ENCODE measurements at places on chromosomes 6 and 20.
A peak's percentile ranks its signal among the peaks of the same experiment; 100 is the strongest.

GRCh38 chr6:71446470-71446869 is 157.9 kb downstream of the OGFRL1 start:
- no peak for DNase-seq

- DNase-seq = no peak
These were observed 18.4 kb upstream of the SPAG4 start for GRCh38 chr20:35597186-35597585.

DNA sequence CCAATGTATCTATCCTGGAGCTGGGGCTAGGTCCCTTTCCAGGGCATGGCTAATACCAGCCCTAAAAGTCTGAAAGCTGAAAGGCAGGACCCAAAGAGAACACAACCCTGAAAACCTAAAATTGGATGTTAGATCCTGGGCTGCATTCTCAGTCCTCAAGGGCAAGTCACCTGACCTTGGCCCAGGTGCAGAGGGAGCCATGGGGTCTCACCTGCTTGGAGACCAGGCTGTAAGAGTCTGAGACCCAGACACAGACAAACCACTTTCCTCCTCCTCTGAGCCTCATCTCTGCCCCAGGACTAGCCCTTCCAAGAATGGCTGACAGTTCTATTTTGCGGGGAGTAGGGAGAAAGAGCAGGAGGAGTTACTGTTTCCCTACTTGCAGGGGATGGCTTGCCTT is 60.0 kb downstream of the EFCAB8 start:
- DNase-seq = no peak

- DNase-seq = no peak
These were observed 73.4 kb downstream of the ZBTB2 start for GRCh38 chr6:151317995-151318365.

DNA sequence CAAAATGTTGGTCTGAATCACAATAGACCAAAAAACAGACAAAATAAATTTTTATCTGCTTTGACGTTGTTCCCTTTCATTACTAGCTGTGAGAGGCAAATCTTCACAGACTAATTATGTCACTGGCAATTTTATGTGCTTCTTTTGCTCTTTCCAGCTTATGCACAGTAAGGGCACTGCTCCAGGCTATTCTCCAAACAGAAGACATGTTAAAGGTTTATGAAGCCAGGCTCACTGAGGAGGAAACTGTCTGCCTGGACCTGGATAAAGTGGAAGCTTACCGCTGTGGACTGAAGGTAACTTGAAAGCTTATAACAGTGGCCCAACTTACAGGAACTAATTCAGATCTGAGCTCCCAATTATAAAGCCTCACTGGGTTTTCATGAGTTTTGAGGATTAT is 15.5 kb upstream of the SNRNP48 start:
- no peak for DNase-seq

GRCh38 chr6:158211273-158212055 is 43.3 kb downstream of the GTF2H5 start:
- DNase-seq = no peak

DNA sequence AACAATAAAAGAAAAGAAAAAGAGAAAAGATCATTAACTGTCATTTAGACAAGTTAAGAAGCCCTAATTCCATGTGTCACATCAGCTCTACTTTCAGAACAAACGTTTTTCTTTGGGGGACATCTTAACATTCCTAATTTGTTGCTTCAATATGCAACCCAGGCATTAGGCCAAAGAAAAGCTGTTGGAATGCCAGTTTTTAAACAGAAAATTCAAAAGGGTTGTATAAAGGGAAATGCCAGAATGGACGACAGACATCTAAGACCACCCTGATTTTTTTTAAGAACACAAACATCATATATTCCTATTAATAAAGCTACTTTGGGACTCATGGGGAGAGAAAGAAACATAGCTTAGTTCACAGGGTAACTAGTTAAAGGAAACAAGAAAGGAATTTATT is 315.0 kb downstream of the GMDS start:
- DNase-seq = no peak

GRCh38 chr20:60631585-60632287 is 620.3 kb upstream of the CDH4 start:
- DNase-seq = no peak

GRCh38 chr6:156791320-156791850 is 14.2 kb downstream of the ARID1B start:
- DNase-seq = peak; percentile 78

GRCh38 chr20:11719153-11719552 is 198.5 kb upstream of the BTBD3 start:
- DNase-seq = no peak

- DNase-seq = peak; percentile 68
These were observed 34.9 kb downstream of the RNF24 start for GRCh38 chr20:3980260-3981131.

- peak; percentile 29 for DNase-seq
These were observed 7.3 kb upstream of the YTHDF1 start for GRCh38 chr20:63223121-63223825.

GRCh38 chr6:142771162-142771561 is 173.8 kb downstream of the HIVEP2 start:
- no peak for DNase-seq

- no peak for DNase-seq
These were observed 42.6 kb downstream of the TBC1D7 start for GRCh38 chr6:13285705-13286104.

DNA sequence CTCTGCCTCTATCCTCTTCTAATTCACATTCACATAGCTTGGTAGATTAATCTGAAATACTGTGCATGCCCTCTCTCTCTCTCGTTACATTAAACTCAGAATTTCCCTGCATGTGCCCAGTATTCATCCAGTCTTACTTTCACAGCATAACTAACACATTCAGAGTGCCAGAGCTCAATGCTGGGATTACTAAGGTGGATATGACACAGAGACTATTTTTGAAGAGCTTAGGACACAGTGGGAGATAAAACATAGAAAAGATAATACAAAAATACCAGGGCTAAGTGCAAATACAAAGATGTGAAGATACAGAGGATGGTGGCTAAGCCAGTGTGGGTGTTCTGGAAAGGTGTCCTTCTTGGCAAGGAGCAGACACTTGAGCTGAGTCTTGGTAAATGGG is 6.3 kb downstream of the SYNE1 start:
- no peak for DNase-seq

- DNase-seq = no peak
These were observed 40.6 kb downstream of the BPIFB4 start for GRCh38 chr20:33119725-33120720.

GRCh38 chr6:113127786-113128419 is 729.2 kb upstream of the MARCKS start:
- DNase-seq = no peak

- DNase-seq = no peak
These were observed 65.5 kb upstream of the GCM1 start for GRCh38 chr6:53214172-53214571.

GRCh38 chr6:106752641-106753040 is 123.3 kb downstream of the QRSL1 start:
- DNase-seq = no peak

DNA sequence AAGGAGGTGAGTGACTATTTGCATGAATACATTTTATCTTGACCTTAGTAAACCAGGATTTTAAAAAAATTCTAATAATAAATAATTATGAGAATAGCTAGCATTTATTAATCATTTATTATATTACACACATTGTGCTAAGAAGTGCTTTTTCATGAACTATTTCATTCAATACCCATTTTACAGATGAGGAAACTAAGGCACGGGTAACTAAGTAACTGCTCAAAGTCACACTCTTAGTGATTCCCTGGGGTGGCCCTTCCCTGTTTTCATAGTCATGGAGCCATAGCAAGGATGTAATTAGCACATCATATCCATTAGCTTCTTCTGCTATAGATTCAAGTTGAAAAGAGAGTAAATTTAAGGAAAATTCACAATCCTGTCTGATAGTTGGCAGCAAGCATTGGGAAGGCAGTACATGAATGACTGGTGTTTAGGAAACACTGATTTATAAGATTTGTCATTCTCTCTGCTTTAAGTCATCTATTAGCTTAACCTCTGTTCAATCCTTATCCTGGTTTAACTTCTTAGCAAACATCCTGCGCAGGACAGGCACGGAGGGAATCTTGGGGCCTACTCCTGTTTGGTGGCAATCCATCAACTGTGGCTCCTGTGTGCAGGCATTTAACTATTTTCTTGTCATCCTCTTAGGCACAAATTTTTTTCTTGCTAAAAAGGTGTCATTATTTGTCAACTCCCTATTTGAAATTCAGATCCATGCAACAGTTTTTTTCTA is 68.3 kb downstream of the RIN2 start:
- no peak for DNase-seq

DNA sequence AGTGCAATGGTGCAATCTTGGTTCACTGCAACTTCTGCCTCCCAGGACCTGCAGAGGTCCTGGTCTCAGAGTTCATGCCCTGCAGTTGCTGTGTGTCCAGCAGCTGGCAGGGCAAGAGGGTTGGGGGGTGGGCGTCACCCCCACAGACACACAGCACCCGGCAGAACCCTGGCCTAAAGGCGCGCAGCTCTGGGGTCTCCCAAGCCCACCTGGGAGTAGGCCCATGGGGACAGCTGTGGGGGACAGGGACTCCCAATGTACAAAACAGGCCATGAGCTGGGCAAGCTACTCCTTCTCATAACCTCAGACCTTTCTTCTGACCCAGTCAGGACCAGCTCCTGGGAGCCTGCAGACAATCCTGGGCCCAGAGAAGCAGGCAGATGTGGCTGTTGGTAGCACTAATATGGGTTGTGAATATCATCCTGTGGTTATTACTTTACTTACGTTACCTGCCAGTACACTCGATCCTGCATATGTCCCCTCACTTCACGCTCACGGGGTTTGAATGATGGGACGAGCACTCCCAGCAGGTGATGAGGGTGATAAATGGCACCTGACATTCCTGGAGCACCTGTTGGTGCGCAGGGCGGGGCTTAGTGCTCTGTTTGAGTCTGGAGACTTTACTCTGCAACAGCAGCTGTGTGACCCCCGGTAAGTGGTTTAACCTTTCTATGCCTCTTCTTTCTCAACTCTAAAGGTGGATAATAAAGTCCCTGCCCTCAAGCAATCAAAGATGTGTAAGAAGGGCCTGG is 39.9 kb upstream of the SULF2 start:
- no peak for DNase-seq

Data from NCI-H2029 (cell line).